ENCODE measurements at places on chromosomes 1 and 21. TPM values are rescaled to one million over a fixed set of nuclear protein-coding genes. Genes with fewer than 3 reads are reported as not detected.

PAQR6 gene
- total RNA-seq, result 0.66 TPM

CAPZA1 gene
- total RNA-seq, result 287 TPM

TINAGL1 gene
- total RNA-seq, result 0.99 TPM

ERICH3 gene
- total RNA-seq, result not detected

CCDC181 gene
- total RNA-seq, result 0.50 TPM

MLLT11 gene
- 3.1 TPM for total RNA-seq

EFNA3 gene
- 1.3 TPM for total RNA-seq

LRRC53 gene
- not detected for total RNA-seq

ZNF326 gene
- total RNA-seq, result 4.1 TPM

MTARC2 gene
- total RNA-seq, result 6.1 TPM

CLEC20A gene
- not detected for total RNA-seq

ADCY10 gene
- total RNA-seq, result 0.15 TPM

Data from smooth muscle cell of trachea (primary cell).